ENCODE measurements at places on chromosomes 7 and 10.
A peak's percentile ranks its signal among the peaks of the same experiment; 100 is the strongest.

DNA sequence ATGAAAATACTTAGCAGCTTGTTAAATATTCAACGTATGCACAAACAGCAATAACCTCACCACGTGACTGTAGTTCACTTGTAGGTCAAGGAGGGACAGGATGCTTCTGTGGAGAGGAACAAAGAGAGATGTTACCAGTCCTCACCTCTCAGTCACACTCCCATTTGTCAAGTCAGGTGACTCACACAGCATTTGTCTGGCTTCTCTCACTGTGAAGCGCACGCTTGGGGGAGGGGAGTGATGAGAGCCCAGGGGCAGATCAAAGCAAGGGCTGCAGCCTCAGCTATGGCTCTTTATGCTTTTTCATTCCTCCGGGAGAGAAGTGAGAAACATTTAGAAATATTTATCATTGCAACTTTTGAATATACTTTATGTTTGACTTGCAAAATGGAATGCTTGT, 2.9 kb upstream of the RBM20 start:
- DNase-seq: peak; percentile 42

GRCh38 chr10:103445767-103446567, 6.2 kb downstream of the CALHM2 start:
- no peak for DNase-seq

DNA sequence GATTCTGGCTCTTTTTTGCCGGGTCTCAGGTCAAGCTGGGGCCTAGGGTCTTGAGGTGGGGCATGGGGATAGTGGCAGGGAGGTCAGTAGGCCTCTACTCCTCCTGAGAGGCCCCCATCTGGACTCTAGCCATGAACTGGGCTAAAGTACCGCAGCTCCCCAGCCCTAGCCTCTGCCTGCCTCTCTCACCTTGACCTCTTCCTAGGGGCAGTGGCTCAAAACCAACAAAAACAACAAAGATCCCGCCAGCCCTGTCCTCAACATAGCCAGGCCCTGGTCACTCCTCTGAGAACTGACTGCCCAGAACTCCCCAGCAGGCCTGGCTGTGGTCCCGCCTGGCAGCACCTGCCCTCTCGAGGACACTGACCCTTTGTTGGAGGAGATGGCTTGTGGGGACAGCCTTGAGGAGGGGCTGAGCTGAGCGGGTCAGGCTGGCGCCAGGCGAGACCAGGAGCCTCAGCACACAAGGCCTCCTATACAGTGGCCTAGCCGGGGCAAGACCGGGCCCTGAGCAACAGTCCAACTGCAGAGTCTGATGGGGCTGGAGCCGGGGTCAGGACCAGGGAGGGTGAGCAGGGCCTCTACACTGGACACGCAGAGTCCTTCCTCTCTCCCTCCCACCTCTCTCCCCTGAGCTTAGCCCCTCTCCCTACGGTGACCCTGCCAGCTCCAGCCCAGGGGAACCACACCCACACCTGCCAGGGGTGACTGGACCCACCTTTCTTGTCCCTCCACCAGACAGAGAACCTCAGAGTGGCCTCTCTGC, 11.6 kb upstream of the PPIF start:
- DNase-seq: no peak

GRCh38 chr7:30645661-30646060, 36.6 kb downstream of the CRHR2 start:
- no peak for DNase-seq

GRCh38 chr10:79250259-79250658, 97.0 kb upstream of the PPIF start:
- no peak for DNase-seq

- no peak for DNase-seq
Measured at GRCh38 chr7:47433564-47433895, 148.4 kb downstream of the TNS3 start.

GRCh38 chr7:105156731-105157130, 142.7 kb downstream of the KMT2E start:
- DNase-seq: no peak

- no peak for DNase-seq
Measured at GRCh38 chr7:25996006-25996408, 156.0 kb upstream of the NFE2L3 start.

DNA sequence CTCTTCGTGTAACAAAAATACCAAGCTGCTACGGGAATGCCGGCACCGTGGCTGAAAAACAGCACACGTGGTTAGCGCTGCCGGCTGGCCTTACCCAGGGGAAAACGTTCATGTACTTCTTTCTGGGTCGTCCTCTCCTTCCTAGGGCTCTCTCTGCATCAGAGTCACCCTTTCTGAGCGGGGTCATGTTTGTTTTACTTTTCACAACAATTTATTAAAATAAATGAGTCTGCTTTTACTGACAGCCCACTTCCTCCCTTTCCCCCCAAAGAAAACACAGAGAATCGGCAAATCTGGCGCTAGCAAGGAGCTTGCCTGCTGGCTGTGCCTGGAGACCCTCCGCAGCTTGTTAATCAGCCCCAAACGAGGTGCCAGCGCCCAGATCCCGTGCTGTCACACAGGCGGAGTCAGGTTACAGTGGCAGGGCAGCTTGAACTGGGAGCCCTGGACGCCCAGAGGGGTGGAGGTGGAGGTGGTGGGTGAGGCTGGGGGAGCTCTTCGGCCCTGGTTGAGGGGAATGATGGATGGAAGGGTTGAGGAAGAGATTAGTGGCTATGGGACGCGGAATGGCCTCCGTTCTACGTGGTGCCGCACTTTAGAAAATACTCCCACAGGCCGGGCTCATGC, 162.2 kb upstream of the TNS3 start:
- no peak for DNase-seq

Measured in NCI-H1436 (cell line).